ENCODE measurements at places on chromosomes 13 and 19.

DNA sequence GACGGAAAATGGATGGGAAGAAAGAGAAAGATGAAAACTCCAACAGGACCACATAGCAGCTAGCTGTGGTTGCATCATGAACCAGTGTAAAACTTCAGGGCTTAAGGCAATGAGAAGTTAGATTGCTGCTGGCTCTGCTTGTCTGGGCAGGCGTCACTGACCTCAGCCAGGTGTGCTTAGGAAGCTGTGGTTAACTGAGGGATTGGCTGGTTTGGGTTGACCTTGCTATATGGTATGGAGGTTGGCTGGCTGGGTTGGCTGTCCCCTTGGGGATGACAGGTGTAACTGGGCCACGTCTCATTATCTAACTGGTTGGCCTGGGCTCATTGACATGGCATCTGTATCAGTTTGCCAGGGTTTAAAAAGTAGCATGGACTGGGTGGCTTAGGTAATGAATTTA lies 40.9 kb downstream of the NLRP4 start:
- no peak for DNase-seq

GRCh38 chr19:2721570-2722540 lies 683 bp upstream of the DIRAS1 start:
- no peak for DNase-seq

DNA sequence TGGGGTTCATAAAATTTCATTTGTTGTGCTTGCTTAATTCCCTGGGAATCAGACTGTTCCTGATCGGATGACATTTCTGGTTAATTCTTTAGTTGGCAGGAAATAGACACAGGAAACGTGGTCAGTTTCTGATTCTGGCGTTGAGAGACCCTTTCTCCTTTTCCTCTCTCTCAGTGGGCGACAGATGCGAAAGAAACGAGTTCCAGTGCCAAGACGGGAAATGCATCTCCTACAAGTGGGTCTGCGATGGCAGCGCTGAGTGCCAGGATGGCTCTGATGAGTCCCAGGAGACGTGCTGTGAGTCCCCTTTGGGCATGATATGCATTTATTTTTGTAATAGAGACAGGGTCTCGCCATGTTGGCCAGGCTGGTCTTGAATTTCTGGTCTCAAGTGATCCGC lies 10.8 kb downstream of the LDLR start:
- no peak for DNase-seq

DNA sequence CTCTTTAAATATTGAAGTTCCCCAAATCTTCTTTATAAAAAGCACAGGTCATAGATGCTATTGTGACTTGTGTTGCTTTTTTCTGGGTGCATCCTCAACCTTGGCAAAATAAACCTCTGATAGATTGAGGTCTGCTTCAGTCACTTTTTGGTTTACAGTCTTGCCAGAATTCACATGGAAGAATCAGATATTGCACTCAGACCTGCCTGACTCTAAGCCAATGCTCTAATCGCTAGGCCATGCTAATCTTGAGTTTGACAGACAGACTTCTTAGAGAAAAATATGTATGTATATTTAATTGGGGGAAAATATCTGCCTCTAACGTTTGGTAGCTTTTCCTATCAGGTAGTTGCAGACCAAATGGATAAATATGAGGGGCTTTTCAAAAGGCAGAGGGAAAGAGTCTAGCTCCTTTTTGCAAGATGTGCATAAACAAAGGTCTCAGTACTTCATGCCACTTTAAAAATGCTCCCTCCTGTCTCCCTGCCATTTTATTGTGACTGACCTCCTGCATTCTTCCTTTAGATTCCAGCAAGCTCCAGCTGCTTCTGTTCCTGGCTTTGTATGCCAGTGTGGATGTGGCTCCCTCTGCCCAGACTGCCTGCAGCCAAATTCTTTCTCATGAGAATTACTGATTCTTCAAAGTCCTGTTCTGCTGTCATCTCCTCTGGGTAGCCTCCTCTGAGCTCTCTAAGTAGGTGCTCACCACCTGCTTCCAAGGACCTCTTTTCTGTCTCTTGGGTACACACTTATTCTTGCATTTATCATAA lies 42.4 kb upstream of the RFC3 start:
- no peak for DNase-seq

DNA sequence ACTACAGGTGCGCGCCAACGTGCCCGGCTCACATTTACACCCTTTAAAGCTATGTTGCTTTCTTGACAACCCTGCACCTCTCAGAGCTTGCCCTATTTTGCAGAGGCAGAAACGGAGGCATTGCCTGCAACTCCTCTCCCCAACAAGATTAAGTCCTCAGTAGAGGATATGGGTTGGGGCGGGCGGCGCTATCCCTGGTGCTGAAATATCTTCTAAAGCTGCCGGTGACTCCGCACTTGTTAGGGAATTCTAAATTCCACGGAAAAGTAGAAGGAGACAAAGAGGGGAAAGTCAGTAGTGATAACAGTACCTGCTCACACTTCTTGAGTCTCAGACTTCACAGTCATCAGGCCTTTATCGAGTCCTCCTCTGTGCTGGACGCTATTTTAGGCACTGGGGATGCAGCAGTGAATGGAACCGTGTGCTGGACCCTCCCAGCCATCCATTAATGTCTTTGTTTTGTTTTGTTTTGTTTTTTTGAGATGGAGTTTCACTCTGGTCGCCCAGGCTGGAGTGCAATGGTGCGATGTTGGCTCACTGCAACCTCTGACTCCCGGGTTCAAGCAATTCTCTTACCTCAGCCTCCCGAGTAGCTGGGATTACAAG lies 18.0 kb downstream of the SLC5A5 start:
- DNase-seq = peak; percentile 40

DNA sequence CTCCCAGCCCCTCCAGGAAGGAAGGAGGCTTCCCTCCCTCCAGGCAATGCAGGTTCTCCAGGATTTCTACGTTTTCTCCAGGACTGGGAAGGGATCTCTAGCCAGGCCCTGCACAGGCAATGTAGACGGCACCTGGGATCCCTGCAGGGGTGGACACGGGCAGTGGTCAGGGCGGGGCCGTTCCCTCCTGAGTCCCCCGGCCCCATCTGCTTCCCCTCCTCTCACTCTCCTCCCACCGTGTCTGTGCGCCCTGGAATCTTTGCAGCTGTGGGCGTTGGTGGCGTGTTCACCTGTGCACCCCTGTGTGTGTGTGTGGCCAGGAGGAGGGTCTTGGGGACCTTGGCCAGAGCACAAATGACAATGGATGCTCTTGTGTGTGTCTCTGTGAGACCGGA lies 10.0 kb downstream of the NRTN start:
- no peak for DNase-seq

DNA sequence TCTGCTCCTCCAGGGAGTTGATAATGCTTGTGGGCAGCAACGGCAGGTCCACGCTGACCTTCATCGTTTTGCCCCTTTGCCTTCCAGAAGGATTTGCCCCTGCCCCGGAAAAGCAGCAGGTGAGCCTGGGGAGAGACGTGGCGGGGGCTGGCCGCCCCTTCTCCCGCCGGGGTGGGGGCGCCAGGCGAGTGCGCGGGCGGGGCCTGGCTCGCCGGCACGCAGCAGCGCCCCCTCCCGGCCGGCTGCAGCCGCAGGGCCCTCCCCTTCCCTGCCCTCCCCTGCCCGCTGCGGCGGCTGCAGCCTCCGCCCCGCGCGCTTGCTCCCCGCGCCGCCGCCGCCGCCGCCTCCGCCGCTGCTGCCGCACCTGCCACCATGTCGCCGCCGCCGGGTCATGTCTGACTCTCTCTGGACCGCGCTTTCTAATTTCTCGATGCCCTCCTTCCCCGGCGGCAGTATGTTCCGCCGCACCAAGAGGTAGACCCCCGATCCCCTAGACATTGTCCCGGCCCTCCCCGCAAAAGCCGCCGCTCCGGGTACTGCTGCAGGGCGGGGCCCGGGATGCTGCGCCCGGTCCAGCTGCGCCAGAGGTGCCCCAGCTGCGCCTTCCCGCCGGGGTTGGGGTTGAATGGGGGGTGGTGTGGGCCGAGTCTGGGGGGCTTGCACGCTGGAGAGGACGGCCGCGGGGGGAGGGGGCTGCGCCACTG lies at the start of gene MAST1:
Gene MAST1, plus strand, starts transcription at position 334 of the 704 bp plus-strand sequence. Its CDS starts 58 bp downstream, at position 392.
- DNase-seq = peak; percentile 46

DNA sequence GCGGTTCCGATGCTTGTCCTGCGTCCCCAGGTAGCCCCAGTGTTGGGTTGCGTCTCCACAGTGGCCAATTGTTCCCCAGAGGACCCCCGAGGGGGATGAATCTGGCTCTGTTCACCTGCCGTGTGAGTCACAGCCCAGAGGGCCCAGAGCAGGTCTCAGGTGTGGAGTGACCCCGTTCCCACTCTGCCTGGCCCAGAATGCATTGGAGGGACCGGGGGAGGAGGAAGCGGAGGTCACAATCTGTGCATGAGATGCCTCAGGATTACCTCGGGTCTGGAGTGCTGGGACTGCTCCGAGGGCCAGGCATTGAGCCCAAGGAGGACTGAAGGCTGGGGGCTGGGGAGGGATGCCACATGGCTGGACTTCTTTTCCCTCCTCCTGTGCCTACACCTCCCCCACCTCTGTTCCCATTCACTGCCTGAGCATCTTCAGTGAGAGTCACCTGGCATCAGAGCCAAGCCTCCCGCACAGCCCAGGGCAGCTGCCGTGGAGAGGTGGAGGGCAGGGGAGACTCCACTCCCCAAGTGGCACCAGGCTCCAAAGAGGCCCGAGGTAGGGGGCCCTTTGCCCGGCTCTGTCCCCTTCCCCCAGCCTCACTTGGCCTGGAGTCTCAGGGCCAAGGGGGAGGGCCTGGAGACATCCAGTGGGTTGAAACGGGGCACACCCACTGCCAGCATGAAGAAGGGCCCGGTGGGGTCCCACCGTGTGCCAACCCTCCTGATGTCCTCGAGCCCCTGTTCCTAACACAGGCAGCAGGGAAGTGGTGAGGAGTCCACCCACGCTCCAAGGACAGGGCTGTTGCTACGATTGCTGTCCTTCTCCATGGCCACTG lies 81.1 kb downstream of the CHST8 start:
- no peak for DNase-seq

- no peak for DNase-seq
Observed at GRCh38 chr19:35037716-35038622, 3.6 kb upstream of the HPN start.

- peak; percentile 7 for DNase-seq
Observed at GRCh38 chr19:19900139-19900728, 512 bp upstream of the ZNF93 start.

GRCh38 chr13:37366044-37366770 lies 232.4 kb downstream of the POSTN start:
- DNase-seq = no peak

DNA sequence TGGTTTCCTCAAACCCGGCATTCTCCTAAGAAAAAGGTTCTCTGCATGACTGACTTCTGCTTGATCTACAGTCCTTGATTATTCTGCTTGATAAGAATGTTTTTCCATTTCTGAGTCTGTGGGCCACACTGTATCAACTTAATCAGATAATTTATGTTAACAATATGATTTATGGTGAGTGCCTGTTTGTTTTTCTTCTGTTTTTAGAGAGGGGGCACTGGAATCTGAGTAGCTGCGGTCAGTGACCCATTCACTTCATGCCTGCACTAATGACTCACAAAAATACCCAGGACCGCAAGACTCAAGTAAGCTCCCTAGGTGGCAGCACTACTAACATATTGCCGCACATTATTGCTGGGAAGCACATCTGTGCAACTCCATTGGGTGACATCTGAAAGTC lies 542.3 kb upstream of the ATXN8OS start:
- DNase-seq = no peak

DNA sequence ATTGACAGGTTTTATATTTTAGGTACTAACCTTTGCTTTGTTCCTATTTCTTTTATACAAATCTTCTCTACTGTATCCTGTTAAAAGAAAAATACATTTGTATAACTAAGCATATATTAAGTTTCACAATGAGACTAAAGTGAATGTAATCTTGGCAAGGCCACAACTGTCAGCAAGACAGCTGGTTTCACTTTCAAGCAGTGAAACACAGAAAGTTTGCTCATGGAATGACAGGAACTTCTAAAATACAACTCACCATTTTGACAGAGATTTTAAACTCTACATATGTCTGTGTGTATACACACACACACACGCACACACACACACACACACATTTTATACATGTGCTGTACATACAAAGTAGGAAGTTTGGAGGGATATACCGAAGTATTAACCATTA lies 53.3 kb downstream of the PARP4 start:
- peak; percentile 19 for DNase-seq

GRCh38 chr13:98913741-98914140 lies 64.1 kb downstream of the DOCK9 start:
- DNase-seq = no peak

All from activated CD4-positive, alpha-beta T cell treated with anti-CD3 and anti-CD28 coated beads, Interleukin-2, amount 10 ng/mL, durations not matched to agents 7 days and 5 days (primary cell).